ENCODE measurements at places on chromosomes 3 and 15. TPM values are rescaled to one million over a fixed set of nuclear protein-coding genes. Genes with fewer than 3 reads are reported as not detected.
A peak's percentile ranks its signal among the peaks of the same experiment; 100 is the strongest.

DNA sequence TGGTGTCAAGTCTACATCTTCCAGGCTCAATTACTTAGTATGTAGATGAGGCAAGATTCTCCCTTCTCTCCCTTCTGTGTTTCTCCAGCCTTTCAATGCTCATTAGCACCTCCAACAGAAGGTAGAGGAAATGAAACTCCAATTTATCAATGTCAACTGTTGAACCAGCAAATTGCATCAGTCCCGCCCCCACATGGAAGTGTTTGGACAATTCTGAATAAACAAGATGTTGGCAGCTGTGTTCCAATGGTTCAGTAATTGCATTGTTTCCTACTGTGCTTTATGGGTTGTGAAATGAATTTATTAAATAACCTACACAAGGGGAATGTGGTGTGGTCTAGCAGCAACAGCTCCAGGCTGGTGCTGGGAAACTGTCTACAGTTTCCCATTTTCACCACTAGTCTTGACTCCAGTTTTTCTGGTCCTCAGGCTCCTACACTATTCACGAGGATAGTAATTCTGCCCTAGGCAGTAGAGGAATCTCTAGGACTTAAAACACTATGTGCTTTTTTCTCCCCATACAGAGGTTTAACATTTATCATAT, 91.9 kb downstream of the MB21D2 start:
- no peak for DNase-seq

DNA sequence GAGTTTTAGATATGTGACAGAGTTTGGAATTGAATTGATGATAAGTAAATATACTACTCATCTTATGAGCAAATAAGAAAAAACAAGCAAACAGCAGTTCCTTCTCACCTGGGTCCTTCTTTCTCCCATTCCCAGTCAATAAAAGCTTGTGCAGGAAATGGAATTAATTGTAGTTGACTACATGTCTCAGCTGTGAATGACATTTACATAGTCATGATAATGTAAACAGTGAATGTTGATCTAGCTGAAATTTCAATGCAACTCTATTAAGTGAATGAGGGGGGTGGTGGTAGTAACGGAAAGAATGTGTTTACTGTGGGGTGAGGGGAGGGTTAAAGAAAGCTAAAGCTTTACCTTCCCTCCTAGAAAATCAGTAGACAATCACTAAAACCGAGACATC, 76.2 kb downstream of the NFKBIZ start:
- DNase-seq = no peak

DNA sequence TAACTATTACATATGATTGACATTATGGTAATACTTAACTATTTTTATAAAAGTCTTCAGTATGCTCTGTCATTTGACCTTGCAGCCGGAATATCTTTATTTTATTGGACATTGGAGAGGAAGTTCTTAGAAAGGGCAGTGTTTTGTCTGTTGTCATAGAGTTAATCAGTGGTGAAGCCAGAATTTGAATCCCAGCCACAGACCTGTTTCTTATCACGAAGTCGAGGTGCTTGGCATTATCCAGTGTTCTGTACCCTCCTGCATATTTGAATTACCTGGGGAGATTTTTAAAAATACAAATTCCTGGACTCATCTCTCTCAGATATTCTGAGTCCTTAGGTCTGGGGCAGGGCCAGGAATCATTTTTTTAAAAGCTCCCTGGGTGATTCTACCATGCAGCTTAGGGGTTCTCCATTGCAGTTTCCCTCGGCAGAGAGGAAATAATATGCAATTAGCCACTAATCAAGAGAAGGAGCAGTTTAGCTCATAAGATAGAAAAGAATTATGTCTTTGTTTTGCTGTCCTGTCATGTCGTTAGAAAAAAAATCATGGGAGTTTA, 195.6 kb upstream of the CFAP20DC start:
- DNase-seq = peak; percentile 40

GRCh38 chr3:73513260-73513659, 111.5 kb downstream of the PDZRN3 start:
- DNase-seq = no peak

- no peak for DNase-seq
Observed at GRCh38 chr3:194540274-194540905, 53.6 kb upstream of the ATP13A3 start.

ACOX2 gene
- 12.1 TPM for total RNA-seq

DNA sequence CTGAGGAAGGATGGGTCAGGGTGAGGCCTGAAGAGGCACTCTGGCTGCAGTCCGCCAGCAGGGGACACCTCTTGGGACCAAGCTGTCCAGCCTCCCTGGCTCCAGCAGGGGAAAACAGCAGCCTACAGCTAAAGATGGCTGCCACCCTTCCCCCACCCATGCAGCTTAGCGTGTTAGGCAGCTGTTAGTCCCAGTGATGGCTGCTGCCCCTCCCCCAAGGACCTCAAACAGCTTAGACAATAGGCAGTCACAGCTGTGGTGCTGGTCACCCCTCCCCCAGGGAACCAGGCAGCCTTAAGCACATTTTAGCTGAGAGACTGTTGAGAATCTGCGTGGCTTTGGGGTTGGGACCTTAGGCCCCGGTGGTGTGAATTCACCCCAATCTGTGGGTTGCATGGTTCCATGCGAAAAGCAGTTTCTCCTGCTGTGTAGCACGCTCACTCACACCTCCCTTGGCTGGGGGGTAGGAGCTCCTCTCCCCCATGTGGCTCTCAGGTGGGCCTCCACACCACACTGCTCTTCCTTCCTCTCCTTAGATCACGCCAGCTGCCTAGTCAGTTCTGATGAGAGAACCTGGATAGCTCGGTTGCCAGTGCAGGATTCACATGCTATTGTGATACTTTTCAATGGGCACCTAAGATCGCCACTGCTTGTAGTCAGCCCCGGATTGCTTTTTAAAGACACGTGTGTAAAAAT, 140.5 kb upstream of the CADPS start:
- no peak for DNase-seq

- peak; percentile 64 for DNase-seq
Observed at GRCh38 chr3:57757642-57758297, 1.7 kb downstream of the SLMAP start.

GRCh38 chr3:147407498-147408187, 1.3 kb upstream of the ZIC4 start:
- DNase-seq = no peak

C3orf70 gene
- total RNA-seq = 4.2 TPM

ITGA11 gene
- 159 TPM for total RNA-seq

GOLGA8G gene
- total RNA-seq = not detected

Data from fibroblast of villous mesenchyme (primary cell).